ENCODE measurements at places on chromosomes 12 and 14.

GRCh38 chr12:91781114-91781513 lies 364.5 kb downstream of the BTG1 start:
- DNase-seq: no peak

- DNase-seq: no peak
These were observed 84.9 kb upstream of the FOXG1 start for GRCh38 chr14:28681681-28682080.

DNA sequence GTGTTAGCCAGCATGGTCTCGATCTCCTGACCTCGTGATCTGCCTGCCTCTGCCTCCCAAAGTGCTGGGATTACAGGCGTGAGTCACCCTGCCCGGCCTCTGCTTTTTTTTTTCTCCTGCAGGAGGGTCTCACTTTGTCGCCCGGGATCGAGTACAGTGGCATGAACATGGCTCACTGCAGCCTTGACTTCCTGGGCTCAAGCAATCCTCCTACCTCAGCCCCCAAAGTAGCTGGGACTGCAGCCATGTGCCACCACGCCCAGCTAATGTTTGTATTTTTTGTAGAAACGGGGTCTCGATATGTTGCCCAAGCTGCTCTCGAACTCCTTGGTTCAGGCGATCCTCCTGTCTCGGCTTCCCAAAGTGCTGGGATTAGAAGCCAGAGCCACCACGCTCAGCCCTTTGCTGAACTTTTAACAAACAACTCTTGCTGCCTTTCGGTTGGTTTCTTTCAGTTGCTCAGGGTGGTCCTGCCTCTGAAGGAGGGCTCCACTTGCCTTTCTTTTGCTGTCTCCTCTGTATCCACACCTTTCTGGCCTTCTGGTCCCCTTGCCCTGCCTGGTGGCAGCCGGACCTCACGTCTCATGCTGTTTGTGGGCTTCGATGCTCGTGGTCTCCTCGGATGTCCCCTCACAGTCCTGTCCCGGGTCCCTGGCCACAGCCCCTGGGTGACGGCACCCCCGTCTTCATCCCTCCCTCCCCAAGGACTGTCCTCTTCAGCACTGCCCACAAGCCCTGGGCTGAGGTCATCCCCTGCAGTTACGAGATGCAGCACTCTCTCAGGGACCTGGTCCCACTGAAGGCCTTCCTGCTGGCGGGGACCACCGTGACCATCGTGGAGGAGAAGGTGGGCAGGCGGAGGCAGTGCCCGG lies 3.8 kb upstream of the B3GNT4 start:
- no peak for DNase-seq

GRCh38 chr12:113634982-113635381 lies 163.3 kb upstream of the LHX5 start:
- no peak for DNase-seq

- no peak for DNase-seq
These were observed 242.7 kb upstream of the SFSWAP start for GRCh38 chr12:131468206-131468605.

DNA sequence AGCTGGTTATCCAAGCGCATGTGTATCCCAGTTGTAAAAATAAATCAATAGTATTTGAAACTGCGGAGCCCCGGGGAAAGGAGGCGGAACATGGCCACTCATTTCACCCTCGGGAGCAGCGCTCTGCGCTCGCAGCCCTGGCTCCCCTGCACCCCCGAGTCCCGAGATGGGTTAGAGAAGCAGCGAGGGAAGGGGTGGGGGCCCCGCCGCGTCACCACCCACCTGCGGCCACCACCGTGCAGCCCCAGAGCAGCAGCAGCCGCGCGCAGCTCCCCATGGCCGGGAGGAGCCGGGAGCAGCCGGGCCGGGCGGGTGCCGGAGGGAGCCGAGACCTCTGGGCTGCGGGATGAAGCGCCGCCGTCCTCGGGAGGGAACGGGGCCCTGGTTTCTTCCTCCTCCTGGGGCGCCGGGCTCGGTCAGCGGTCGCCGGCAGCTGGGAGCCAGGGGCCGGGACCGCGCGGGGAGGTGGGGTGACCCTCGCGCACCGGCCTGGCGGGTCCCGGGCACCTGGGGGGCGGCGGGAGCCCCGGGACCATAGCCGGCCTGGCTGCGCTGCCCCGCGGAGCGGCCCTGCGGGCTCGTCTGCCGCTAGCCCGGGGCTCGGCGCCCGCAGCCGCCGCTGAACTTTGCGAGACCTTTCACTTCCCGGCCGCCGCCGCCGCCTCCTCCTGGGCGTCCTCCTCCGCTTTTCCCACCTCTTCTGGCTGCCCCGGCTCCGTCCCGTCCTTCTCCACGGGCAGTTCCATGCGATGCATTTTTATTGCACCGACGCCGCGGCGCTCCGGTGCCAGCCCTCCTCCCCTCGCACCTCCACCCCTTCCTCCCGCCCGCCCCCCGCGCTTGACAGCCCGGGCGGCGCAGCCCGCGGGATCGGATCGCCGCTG lies at the start of gene NTN4:
NTN4 (minus strand) TSS at position 732 of the 884 bp plus-strand sequence; CDS start at position 277, 455 bp downstream.
- DNase-seq: peak; percentile 15

DNA sequence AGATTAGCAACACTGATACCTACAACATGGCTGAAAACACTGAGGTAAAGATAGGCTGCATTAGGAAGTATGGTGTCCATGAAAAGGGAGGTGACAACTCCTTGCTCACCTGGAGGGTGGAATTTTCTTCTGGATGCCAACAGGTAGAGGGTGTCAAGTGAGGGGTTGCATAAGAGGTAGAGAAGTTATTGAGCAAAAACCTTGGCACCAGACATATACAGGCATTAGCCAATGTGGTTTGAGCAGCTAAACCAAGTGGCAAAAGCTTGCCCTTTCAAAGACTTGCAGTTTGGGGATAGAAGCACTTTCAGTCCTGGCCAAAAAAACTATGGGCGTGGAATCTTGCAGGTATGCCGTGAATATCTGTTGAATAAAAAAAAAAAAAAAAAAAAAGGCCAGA lies 3.8 kb downstream of the RITA1 start:
- no peak for DNase-seq

GRCh38 chr12:53464685-53465418 lies 12.9 kb downstream of the PCBP2 start:
- DNase-seq: no peak

DNA sequence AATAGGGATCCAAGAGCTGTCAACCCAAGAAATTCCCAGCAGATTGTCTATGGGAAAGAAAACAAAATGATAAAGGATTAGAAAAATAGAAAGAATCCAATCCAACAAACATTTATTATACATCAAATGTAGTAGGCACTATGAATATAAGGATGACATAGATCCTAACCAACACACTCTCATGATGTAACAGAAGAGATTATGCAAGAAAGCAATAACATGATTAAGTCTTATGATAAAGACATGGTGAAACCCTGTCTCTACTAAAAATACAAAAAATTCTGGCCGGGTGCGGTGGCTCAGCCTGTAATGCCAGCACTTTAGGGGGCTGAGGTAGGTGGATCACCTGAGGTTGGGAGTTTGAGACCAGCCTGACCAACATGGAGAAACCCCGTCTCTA lies 2.7 kb downstream of the MED6 start:
- DNase-seq: no peak

DNA sequence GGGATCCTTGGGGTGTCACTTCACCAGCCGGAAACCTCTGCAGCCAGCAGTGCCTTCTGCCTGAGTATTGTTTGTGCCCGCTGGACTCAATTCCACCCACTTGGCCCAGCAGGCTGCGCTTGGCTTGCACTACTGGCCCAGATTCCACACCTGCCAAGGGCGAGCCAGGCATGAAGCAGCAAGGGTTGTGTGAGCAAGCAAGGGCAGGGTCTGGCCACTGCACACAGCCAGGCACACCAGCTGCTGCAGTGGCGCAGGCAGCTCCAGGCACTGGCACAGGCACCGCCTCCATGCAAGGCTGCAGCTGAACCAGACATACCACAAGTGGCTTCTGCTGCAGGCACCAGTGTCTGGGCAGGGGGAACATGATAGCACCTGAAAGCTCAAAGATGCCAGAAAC lies 99.5 kb downstream of the NUAK1 start:
- no peak for DNase-seq

- no peak for DNase-seq
These were observed 57.6 kb downstream of the MDM2 start for GRCh38 chr12:68865399-68866164.
